ENCODE measurements at places on chromosomes 12 and 14.

GRCh38 chr14:101072070-101072469, 168.5 kb upstream of the RTL1 start:
- DNase-seq = no peak

DNA sequence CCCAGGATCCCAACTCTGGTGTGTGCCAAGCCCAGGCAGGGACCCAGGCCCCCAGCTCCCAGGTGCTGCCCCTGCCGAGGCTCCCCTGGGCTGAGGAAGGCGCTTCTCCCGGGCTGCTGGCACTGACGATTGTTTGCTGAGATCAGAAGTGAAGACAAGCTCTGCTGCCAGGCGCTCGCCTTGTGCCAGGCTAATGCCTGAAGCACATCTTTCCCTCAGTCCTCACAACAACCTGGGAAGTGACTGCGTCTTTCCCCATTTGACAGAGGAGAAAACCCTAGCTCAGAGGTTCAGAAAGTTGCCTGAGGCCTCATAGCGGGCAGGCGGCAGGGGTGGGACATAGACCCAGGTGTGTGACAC, 36.8 kb downstream of the ANKRD9 start:
- DNase-seq = no peak

DNA sequence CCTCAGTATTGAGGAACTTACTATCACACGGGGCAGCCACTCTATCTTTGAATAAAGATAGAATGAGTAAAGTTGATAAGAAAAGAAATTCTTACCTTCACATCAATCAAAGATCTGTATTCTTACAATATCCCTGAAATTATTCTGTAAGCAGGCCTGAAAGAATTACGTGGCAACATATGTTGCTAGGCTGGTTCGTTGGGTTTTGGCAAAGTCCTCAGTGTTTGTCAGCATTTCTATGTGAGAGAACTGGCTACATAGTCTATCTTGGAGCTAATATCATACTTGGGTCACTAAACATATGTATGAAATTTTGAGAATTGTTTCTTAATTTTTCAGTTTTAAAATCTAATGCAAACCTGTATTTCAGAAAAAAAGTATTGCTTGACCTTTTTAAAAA, 412.2 kb upstream of the GARIN6 start:
- DNase-seq = no peak

DNA sequence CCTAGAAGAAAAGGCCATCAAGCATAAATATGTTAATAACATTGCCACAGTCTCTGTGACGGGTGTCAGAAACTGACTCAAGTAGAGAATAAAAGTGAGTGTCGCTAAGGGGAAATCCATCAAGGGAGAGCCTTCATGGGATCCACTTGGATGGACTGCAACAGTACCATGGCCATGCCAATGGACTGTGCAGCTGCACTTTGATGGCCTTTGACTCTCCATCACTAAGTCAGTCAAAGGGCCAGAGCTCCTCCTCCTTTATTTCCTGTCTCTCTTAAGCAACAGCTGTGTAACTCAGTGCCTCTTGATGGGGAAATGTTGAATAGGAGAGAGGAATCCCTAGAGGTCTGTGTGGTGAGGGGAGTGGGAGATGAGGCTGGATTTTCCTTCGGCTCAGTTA, 335.2 kb downstream of the BMP4 start:
- DNase-seq = no peak

DNA sequence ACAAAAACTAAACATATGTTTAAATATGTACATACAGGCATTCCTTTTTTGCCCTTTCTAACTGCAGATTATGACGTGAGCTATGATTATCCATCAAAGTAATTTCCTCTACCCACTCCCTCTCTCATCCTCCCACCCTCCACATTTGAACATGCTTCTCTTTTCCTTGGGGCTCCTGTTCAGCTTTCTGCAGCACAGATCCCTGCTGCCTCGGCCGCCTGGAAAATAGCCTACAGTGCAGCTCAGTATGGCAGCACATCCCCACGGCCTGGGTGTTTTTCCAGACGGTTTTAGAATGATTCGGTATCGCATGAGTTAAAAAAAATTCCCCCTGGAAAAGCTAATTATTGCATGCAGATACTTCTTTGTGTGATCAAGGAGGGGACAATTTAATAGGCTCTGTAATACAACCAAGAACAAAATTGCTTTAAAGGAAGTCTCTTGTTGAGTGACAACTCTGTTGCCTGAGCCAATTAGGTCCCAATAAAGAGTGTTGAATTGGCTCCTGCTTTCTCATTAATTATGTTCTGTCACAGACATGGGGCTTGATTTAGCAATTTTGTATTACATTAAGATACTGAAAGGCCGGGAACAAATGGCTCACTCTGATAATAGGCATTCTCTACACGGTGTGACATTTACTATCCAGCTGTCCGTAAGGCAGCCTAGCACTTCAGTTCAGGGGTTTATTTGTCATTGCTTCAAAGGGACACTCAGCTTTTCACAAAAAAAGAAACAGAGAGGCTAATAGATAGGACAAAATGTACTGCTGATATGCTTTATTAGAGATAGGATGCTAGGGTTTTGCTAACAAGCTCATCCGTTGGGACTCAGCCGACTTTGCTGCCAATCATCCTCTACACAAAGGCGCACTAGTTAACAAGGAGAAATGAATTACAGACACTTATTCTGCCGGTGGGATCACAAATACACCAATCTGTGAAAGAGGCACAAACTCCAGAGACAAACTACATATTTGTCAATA, 285.8 kb upstream of the G2E3 start:
- no peak for DNase-seq

DNA sequence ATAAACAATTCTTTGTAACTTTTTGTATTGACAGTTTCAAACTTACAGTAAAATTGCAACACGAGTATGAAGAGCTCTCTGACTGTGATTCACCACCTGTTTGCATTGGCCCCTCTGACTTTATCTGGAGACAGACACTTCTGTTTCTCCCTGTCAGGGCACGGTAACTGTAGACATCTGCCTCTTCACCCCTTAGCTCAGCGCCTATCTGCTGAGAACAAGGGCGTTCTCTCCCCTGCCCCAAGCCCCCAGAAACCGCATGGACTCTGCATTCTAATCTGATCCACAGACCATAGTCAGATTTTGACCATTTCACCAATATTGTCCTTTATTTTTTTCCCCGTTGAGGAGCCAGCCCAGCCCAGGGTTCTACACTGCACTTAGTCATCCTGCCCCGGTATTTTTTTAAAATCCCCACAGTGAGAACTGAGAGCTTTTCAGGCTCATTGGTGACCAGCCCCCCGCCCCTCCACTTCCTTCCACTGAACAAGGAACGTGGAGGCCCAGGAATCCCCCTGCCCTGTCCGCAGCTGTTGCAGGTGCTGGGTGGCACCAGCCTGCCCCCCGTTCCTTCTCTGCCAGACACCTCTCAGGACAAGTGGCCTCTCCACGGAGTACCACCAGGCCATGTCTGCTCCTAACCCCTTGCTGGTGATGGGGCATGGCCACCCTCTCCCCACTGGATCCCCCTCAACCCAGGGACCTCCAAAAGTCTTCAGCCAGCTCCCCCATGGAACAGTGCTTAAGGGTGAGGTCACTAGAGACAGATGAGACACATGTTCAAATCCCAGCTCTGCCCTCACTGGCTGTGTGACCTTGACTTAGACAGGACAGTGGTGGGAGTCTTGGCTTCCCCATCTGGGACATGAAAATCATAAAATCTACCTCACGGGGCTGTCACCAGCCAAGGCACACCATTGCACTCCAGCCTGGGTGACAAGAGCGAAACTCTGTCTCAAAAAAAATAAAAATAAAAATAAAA, 11.2 kb downstream of the RHOF start:
- peak; percentile 17 for DNase-seq

GRCh38 chr14:39621223-39621622, 189.0 kb upstream of the FBXO33 start:
- DNase-seq = no peak

DNA sequence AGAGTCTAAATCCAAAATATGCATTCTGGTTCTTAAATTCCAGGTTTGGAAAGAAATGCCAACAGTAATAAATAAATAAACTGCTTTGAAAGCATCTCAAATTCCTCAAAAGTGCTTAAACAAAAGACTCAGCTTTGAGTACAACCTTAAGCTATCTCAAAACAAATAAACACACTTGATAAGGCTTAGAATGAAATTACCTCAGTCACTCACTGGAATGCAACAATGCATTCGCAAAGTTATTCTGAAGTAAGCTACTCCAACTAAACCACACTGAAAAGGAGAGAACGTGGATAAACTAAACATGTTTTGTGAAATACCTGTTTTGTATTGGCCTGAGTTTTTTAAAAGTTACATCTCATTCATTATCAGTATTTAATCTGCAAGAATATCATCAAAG, 1.2 kb downstream of the SPTSSA start:
- peak; percentile 64 for DNase-seq

GRCh38 chr14:94690896-94691659, 78.8 kb downstream of the GSC start:
- DNase-seq = no peak

GRCh38 chr14:72451054-72451972, 442.6 kb downstream of the DPF3 start:
- no peak for DNase-seq

- DNase-seq = no peak
Measured at GRCh38 chr12:77946541-77947061, 115.9 kb downstream of the NAV3 start.

GRCh38 chr14:75273272-75274049, 5.2 kb upstream of the FOS start:
- peak; percentile 68 for DNase-seq

DNA sequence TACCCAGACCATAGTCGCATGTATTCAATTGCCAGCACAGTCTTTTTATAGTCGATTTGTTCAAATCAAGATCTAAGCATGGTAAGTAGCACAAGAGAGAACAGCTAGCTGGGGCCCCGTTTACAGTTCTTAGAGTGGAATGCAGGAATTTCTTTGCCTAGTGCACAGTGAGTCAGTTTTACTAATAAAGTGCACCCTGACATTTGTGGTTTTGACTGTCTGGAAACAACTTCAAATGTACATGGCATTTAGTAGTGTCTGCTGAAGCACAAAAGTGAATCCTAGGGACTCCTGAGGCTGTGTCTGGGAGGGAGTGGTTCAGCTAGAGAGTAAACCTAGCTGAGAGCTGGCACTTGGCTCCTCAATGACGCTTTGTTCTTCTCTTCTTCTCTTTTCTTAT, 64.9 kb downstream of the TMX1 start:
- peak; percentile 97 for DNase-seq

- no peak for DNase-seq
Measured at GRCh38 chr14:73700325-73700724, 13.9 kb downstream of the PNMA1 start.

DNA sequence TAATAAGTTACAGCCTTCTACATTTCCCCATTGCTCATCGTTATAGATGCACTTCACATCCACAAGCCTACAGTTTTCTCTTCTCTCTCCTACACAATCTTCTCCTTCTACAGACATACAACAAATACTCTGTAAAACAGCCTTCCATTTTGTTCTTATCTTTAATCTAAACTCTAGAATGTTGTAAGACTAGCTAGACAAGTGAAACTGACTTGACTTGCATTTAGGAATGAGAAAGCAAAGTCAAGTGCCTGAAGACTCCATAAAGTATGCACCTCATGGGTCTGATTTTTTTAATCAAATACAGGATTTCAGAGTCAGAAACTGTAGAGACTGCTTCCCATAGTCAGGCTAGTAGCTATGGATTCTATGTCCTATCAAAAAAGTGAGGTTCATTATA, 190.3 kb downstream of the KLHL28 start:
- DNase-seq = no peak

GRCh38 chr14:60878536-60878935, 102.3 kb downstream of the TRMT5 start:
- peak; percentile 64 for DNase-seq

DNA sequence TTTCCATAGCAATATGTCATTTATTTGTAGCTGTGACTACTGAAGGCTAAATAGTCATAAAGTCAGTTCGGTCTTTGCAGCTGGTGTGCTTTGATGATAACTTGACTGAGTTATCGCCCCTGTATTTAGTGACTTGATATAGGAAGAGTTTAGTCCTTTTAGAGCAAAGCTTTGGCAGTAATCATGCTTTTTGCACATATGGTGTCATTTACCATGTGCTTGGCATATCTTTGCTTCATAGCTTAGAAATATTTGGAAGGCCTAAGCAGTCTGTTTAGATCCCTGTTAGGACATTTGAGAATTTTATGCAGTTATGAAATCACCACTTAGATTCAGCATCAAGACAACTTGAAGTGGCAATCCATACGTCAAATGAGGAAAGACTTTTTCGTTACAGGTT, 31.6 kb downstream of the POLR3B start:
- DNase-seq = no peak

- DNase-seq = no peak
Measured at GRCh38 chr14:56812364-56813141, 2.3 kb upstream of the OTX2 start.

- no peak for DNase-seq
Measured at GRCh38 chr12:21308785-21309184, 25.9 kb downstream of the SLCO1A2 start.

DNA sequence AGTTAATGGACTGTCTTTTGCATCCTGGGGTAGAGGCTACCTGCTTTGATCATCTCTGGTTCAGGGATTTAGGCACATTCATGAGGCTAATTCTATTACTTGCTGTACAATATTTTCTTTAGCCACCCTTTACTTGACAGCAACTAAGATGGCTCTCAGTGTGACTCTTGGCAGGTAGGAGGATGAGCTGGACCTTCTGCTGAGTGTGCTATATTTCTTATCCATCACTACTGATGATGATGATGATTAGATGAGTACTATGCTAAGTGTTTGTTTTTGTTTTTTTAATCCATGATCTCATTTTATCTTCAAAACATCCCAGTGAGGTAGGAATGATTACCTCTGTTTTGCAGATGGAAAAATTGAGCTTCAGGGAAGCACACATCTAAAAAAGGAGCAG, 152.8 kb upstream of the WSCD2 start:
- no peak for DNase-seq

DNA sequence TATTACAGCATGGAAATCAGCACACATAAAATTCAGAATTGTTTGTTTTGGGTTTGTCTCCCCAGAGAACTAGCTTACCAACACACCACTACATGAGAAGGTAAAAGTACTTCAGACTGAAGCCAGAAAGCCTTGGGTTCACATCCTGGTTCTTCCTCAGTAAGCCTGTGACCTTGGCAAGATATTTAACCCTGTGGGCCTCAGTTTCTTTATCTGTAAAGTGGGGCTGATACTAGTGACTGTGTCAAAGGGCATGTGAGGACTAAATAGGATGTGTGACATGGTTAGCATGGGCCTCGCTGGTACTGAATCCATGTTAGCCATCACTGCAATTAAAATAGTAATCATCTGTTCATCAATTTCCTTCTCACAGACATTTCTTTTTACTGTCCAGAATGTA, 366.1 kb downstream of the MED13L start:
- DNase-seq = no peak
